ENCODE measurements at places on chromosomes 7 and 10.

GRCh38 chr10:7317786-7318446, 92.9 kb downstream of the SFMBT2 start:
- no peak for DNase-seq

- peak; percentile 51 for DNase-seq
These were observed 26.2 kb downstream of the ADK start for GRCh38 chr10:74177140-74177677.

GRCh38 chr7:81816312-81816711, 46.5 kb upstream of the HGF start:
- DNase-seq, result no peak

- no peak for DNase-seq
These were observed 113.3 kb upstream of the CREB5 start for GRCh38 chr7:28298870-28299518.

DNA sequence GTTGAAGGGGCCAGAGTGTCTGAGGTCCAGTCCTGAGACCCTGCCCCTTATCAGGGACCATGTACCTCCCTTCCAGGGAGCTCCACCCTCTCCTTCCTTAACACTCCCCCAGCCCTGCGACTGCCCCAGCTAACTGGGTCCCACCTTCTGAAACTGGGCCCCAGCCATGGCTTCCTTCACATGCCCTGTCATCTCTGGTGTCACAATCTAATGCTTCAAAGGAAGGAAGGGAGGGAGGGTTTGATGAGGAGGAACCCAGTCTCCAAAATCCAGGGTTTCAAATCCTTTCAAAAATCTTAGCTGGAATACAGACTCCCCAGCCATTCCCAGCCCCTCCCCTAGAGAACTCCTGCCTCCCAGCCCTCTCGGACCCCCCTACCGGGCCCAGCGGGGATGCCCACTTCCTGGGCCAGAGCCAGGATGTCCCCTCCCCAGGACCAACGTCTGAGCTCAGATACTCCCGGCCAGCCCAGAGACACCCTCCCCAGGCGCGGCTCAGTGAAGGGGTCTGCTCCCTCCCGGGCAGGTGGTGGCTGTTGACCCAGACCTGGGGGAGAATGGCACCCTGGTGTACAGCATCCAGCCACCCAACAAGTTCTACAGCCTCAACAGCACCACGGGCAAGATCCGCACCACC, 18.0 kb downstream of the C10orf105 start:
- DNase-seq, result no peak

GRCh38 chr7:4123346-4123745, 558.7 kb upstream of the FOXK1 start:
- no peak for DNase-seq

- DNase-seq, result no peak
These were observed 34.5 kb upstream of the ST8SIA6 start for GRCh38 chr10:17488848-17489247.

- DNase-seq, result no peak
These were observed 4.1 kb downstream of the OR2F1 start for GRCh38 chr7:143958781-143959180.

DNA sequence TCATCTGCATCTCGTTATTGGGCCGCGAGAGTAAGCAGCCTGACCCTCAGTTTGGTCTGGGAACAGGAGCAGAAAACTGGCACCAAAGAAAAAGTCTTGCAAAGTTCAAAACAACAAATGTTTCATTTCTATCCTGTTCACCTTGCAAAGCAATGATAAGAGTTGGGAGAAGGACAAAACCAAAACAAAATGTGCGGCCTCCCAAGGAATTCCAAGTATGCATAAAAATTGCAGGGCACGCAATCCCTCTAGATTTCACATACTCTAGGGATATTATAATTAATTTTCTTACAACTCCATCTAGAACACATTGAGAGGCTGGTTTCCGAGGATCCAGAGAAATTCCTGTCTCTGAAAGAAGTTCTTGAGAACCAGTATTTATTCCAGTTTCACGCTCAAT, 20.1 kb downstream of the CHUK start:
- no peak for DNase-seq

- DNase-seq, result no peak
These were observed 47.9 kb upstream of the FEZF1 start for GRCh38 chr7:122352454-122352853.

- DNase-seq, result peak; percentile 57
These were observed 187.5 kb downstream of the CELF2 start for GRCh38 chr10:11205030-11205772.

- DNase-seq, result no peak
These were observed 454.0 kb downstream of the NEBL start for GRCh38 chr10:20443094-20443493.

DNA sequence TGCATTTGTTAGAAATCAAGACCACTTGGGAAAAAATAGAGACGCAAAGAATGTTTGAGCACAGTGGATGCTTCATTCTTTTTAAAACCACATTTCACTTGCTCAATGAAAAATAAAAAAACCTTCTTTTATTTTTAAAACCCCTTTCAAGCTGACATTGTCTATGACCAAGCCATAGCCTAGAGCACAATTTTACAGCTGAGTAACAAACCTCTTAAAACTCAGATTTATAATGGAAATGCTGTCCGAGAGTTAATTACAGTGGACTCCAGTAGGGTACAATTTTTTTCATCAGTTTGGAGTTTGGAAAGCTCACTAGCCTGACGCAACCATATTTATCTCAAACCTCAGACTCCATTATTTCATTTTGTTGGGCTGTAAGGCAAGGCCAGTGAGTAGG, 116.3 kb downstream of the RNLS start:
- DNase-seq, result no peak

DNA sequence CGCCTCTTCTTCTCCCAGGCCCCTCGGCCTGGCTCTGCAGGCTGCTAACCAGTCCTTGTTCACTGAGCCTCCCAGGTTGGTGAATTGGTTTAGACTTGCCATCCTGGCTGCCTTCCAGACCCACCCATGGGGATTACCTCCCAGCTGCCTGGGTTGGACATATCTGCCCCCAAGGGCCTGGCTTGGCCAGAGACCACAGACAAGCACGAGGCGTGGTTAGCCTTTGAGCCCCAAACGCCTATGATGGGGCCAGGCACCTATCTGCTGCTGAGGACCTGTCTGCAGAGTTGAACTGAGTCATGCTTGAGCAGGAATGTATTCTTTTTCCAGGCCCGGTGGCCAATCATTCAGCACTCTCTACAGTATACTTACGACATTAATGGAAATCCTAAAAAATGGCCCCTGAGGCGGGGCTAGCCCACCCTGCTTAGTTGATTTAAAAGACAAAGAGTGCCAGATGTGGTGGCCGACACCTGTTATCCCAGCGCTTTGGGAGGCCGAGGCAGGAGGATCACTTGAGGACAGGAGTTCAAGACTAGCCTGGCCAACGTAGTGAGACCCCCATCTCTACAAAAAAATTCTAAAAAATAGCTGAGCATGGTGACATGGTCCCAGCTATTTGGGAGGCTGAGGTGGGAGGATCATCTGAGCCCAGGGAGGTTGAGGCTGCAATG, 361.5 kb downstream of the FRMD4A start:
- DNase-seq, result no peak

GRCh38 chr7:6175645-6176044, 96.8 kb downstream of the CYTH3 start:
- no peak for DNase-seq

DNA sequence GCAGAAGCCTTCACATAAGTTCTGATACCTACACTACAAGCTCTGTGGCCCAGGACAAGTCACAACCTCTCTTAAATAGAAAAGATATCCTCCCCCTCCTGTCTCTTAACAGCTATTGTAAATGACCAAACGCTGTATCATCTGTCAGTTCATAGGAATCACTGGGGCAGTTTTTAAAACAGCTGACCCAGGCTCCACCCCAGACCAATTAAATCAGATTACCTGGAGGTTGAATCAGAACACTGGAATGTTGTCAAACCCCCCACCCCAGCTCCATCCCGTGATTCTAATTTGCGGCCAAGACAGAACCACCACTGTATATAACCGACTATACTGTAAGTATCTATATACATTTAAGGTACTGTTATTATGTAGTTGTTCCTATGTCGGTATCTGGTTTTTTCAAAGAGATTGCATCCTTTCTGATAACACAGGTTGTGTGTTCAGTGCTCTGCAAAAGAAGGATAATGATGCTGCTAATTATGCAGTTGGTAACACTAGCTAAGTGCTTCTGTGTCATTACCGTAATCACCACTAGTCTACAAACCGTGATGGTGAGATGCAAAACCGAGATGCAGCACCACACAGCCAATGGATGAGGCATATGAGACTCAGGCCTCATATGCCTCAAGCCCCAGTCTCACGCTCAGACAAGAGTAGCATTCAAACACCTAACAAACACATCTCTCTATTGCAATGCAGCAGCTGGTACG, 47.4 kb downstream of the TNS3 start:
- no peak for DNase-seq

GRCh38 chr10:34830217-34830822, 15.2 kb upstream of the PARD3 start:
- no peak for DNase-seq

GRCh38 chr10:80501381-80501912, 36.3 kb upstream of the SH2D4B start:
- no peak for DNase-seq

GRCh38 chr7:44486693-44487092, 3.8 kb downstream of the NUDCD3 start:
- no peak for DNase-seq

GRCh38 chr7:130365511-130366441, 14.5 kb upstream of the CPA1 start:
- peak; percentile 21 for DNase-seq

GRCh38 chr10:74548676-74549075, 277.7 kb upstream of the KAT6B start:
- no peak for DNase-seq

- no peak for DNase-seq
These were observed 313.4 kb downstream of the GPR37 start for GRCh38 chr7:124452186-124452585.

GRCh38 chr10:47028466-47028865, 117.2 kb downstream of the PTPN20 start:
- DNase-seq, result no peak

- DNase-seq, result no peak
These were observed 169.1 kb downstream of the IMMP2L start for GRCh38 chr7:111393011-111393754.

GRCh38 chr7:25029075-25029474, 49.1 kb upstream of the OSBPL3 start:
- DNase-seq, result peak; percentile 21

DNA sequence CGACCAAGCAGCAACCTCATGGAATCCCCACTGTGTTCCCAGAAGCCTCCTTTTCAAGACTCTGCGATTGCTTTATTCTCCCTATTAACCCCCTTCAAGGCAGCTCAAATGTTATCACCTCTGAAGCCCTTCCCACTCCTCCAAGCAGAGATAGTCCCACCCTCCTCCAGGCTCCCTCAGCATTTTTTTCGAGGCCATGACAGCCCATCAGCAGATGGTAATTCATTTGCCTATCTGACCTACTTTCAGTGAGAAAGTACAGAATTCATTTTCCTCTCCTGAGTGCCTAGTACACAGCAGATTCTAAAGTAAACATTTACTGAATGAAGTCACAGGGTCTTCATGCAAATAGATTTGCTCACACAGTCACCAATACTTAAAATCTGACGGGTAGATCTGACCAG, 47.8 kb downstream of the HERPUD2 start:
- no peak for DNase-seq

DNA sequence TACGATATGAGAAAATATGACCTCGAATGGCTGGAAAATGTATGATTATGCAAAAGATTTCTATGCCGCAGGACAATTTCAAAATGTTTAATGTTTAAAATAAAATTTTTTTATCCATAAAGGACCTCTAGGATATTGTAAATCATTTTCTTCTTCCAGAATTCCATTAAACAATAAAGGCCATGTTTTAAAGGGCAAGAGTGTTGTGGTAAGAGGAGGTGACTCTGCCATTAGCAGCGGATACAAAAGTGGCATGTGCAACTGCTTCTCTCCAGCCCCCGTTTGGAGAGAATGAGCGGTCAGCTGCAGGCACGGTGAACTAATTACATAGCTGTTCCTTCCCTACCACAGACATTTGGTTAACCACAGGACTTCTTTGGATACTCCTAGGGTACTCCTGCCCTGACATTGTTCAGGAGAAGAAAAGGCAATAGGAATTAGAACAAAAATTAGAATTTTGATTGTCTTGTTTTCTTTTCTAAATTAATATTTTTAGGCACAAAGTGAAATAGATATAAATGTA, 63.8 kb downstream of the HBP1 start:
- DNase-seq, result no peak

DNA sequence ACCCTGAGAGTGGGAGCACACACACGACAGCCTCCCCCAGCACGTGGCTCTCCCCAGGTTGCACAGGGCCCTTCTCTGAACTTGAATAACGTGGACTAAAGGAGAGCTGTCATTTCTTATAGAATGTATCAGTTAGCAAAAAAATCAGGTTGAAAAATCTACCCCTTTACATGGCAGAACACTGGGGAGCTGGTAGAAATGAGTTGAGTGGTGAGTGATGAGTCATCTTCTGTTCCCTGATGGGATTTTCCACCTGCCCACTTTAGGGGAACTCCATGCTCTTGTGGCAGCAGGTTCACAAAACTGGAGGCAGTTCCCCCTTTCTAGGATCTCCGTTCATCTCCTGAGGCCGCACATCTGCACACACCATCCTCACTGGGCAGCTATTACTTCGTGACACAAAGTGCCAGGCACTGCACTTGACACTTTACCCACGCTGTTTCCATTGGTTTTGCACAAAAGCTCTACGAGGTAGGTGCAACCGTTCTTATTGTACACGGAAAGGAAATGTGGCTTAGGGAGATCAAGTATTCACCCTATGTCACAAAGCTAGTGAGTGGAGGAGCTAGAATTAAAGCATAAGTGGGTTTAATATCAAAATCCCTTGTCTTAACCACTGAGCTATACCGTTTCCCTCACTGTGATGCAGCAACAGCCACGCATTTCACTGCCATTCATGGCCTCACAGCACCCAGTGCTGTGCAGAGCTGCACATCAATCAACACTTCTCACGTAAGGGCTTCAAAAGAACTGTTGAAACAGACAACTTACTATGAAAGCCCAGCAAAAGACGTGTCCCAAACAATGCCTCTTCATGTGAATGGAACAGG, 80.2 kb downstream of the RNF216 start:
- peak; percentile 79 for DNase-seq

- DNase-seq, result no peak
These were observed 191.9 kb downstream of the MDFIC start for GRCh38 chr7:115113776-115114175.

- no peak for DNase-seq
These were observed 29.5 kb upstream of the INHBA start for GRCh38 chr7:41732436-41732785.

GRCh38 chr7:2541291-2542010, 13.9 kb downstream of the BRAT1 start:
- DNase-seq, result no peak

GRCh38 chr10:89869592-89870156, 168.3 kb downstream of the KIF20B start:
- DNase-seq, result no peak

- no peak for DNase-seq
These were observed 1.8 kb downstream of the CPXM2 start for GRCh38 chr10:123889821-123890220.

Measured in activated T-cell treated with anti-CD3 and anti-CD28 coated beads, Interleukin-2, amount 50 U/mL, for 72 hours (primary cell).